ENCODE measurements at places on chromosomes 6 and 20. TPM values are rescaled to one million over a fixed set of nuclear protein-coding genes. Genes with fewer than 3 reads are reported as not detected.

DNA sequence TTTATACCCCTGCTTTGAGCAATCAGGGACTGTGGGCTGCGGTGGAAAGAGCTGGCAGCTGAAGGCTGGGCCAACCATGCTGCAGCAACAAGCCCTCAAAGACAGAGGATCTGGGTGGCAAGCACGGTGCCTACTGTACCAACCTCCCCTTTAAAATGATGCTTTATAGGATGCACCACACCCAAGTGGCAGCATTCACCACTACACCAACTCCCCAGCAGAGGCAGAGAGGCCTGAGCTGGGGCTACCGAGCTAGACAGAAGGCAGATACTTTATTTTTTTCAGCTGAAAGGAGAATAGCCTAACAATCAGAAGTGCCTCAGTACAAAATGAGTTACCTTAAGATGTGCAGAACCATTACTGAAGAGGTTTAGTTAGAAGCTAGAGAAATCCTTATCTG, 31.4 kb downstream of the KIF16B start:
- H3K27ac ChIP-seq: no peak overlapping the region
- H3K4me1 ChIP-seq: no peaks in the 10 kb centered on the region
- no peaks in the 10 kb centered on the region for H3K36me3 ChIP-seq
- H3K27me3 ChIP-seq: no peaks in the 10 kb centered on the region
- no peak overlapping the region for H3K4me3 ChIP-seq

DNA sequence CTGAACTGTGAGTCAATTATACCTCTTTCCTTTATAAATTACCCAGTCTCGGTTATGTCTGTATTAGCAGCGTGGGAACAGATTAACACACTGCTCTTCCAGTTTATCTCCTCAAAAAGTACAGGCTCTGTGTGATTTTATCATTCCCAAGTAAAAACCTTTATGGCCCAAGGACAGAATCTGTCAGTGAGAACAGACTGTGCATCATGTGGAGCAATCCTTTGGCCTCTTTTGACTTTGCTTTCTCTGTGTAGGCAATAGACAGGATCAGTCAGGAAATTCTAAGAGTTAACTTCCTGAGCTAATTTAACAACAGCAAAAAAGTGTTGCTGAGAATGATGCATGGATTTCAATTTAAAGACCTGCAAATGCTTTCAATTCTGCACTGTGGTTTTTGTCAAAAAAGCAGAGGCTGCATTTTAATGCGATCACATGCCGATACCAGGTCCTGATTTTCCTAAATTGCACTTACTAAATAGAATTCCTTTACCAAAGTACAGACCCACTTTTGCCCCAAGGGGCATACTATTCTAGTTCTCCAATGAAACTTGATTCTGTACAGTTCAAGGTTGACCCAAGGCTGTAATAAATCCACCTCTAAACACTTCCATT, 246.7 kb upstream of the MARCKS start:
- no peaks in the 10 kb centered on the region for H3K4me1 ChIP-seq
- H3K36me3 ChIP-seq: no peaks in the 10 kb centered on the region
- no peak overlapping the region for H3K4me3 ChIP-seq
- no peak overlapping the region for H3K27ac ChIP-seq
- no peak for DNase-seq

Gene TMEM244
- total RNA-seq: not detected

- DNase-seq: no peak
- H3K27ac ChIP-seq: no peak overlapping the region
- no peaks in the 10 kb centered on the region for H3K27me3 ChIP-seq
- no peaks in the 10 kb centered on the region for H3K4me1 ChIP-seq
Observed at GRCh38 chr6:14174996-14175395, 57.4 kb downstream of the CD83 start.

Gene GLP1R
- not detected for total RNA-seq

- H3K27ac ChIP-seq: no peak overlapping the region
- H3K36me3 ChIP-seq: no peaks in the 10 kb centered on the region
- no peaks in the 10 kb centered on the region for H3K4me1 ChIP-seq
- no peak for DNase-seq
- H3K4me3 ChIP-seq: no peak overlapping the region
Observed at GRCh38 chr6:39215640-39216158, 13.6 kb downstream of the KCNK5 start.

DNA sequence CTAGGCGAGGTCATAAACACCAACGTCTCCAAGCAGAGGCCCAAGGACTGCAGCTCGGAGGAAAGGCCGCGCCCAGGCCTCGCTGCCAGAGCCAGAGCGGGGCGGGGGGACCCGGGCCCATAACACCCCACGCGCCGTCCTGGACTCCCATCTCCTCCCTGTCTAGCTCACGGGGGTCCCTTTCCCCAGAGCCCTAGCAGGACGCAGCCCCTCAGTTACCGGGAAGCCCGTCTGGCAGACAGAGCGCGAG, 44.9 kb downstream of the MDFI start:
- peaks cover 28% of the 10 kb centered on the region for H3K36me3 ChIP-seq
- no peak for DNase-seq
- H3K4me1 ChIP-seq: peaks cover 20% of the 10 kb centered on the region
- H3K27ac ChIP-seq: no peak overlapping the region

Gene DCDC2
- total RNA-seq: not detected

- no peaks in the 10 kb centered on the region for H3K27me3 ChIP-seq
- H3K36me3 ChIP-seq: peaks cover 29% of the 10 kb centered on the region
- H3K4me1 ChIP-seq: peaks cover 24% of the 10 kb centered on the region
- no peak overlapping the region for H3K27ac ChIP-seq
- H3K4me3 ChIP-seq: no peak overlapping the region
Observed at GRCh38 chr6:26543953-26544352, 5.8 kb downstream of the HMGN4 start.

DNA sequence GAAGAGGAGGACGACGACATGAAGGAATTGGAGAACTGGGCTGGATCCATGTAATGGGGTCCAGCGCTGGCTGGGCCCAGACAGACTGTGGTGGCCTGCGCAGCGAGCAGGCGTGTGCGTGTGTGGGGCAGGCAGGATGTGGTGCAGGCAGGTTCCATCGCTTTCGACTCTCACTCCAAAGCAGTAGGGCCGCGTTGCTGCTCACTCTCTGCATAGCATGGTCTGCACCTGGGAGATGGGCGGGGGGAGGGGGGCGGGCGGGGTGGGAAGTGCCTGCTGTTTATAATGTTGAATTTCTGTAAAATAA, 42.3 kb downstream of the CHMP4B start:
- peaks cover 41% of the 10 kb centered on the region for H3K4me1 ChIP-seq
- DNase-seq: peak; percentile 27
- peak overlapping the region; percentile 66 for H3K27ac ChIP-seq
- peaks cover 63% of the 10 kb centered on the region for H3K36me3 ChIP-seq

Gene MLN
- not detected for total RNA-seq

GRCh38 chr6:40822619-40823018, 216.4 kb downstream of the UNC5CL start:
- peaks cover 3% of the 10 kb centered on the region for H3K27me3 ChIP-seq
- no peaks in the 10 kb centered on the region for H3K4me1 ChIP-seq
- no peaks in the 10 kb centered on the region for H3K36me3 ChIP-seq
- H3K4me3 ChIP-seq: no peak overlapping the region
- DNase-seq: no peak
- no peak overlapping the region for H3K27ac ChIP-seq

GRCh38 chr20:14878676-14879019, 541.2 kb upstream of the FLRT3 start:
- H3K27ac ChIP-seq: no peak overlapping the region
- no peak for DNase-seq
- no peaks in the 10 kb centered on the region for H3K4me1 ChIP-seq
- no peak overlapping the region for H3K4me3 ChIP-seq
- no peaks in the 10 kb centered on the region for H3K36me3 ChIP-seq

- no peak overlapping the region for H3K4me3 ChIP-seq
- no peaks in the 10 kb centered on the region for H3K36me3 ChIP-seq
- no peak overlapping the region for H3K27ac ChIP-seq
- no peaks in the 10 kb centered on the region for H3K4me1 ChIP-seq
- H3K27me3 ChIP-seq: no peaks in the 10 kb centered on the region
- DNase-seq: no peak
Observed at GRCh38 chr6:25504661-25505060, 147.4 kb upstream of the SCGN start.

Gene ADGRF4
- total RNA-seq: not detected

- no peaks in the 10 kb centered on the region for H3K27me3 ChIP-seq
- H3K4me1 ChIP-seq: no peaks in the 10 kb centered on the region
- no peak overlapping the region for H3K27ac ChIP-seq
- DNase-seq: no peak
- no peaks in the 10 kb centered on the region for H3K36me3 ChIP-seq
Observed at GRCh38 chr6:119604124-119604523, 254.6 kb upstream of the MAN1A1 start.

Gene TAAR9
- not detected for total RNA-seq

DNA sequence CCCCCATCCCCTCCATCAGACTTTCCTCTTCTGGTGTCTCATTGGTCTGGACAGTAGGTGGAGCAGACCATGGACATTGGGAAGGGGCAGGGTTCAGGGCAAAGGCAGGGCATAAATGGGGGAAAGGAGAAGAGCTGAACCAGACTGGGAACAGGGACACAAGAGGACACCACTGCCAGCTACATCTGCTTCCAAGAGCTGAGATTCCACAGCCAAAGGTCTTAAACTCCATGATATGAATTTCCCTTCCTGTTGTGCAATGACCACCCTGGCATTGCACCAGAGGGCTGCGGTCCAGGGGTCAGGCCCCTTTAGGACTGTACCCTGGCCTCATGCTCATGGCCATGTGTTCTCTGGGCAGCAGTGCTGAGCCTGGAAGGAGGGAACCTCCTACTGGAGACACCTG, 137.9 kb downstream of the MAFB start:
- no peaks in the 10 kb centered on the region for H3K36me3 ChIP-seq
- H3K4me1 ChIP-seq: no peaks in the 10 kb centered on the region
- no peak overlapping the region for H3K27ac ChIP-seq
- DNase-seq: no peak

DNA sequence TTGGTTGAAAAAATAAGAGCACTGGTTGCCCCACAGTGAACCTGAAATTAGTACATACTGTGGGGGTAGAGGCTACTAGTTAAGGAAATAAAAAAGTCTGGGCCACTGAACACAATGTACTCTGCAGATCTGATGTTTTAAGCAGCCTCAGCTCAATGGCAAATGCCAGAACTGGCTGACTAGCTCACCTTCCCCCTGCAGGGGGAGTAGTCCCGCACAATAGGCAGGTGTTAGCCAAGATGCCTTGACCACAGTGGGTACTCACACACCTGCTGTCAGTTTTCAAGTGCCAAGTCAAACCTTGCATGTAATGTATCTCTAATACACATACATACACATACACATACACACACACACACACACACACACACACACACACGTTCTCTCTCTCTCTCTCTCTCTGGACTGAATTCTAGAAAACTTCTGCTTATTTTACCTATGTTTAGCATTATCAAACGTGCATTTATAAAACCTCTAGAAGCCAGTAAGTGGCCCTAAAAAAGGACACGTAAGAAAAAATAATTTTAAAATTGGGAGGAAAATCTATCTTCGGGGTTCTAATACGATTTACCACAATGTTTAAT, 36.1 kb downstream of the GMDS start:
- no peak overlapping the region for H3K4me3 ChIP-seq
- no peaks in the 10 kb centered on the region for H3K36me3 ChIP-seq
- no peak overlapping the region for H3K27ac ChIP-seq
- H3K27me3 ChIP-seq: no peaks in the 10 kb centered on the region

- no peak overlapping the region for H3K27ac ChIP-seq
- no peaks in the 10 kb centered on the region for H3K36me3 ChIP-seq
- peaks cover 31% of the 10 kb centered on the region for H3K4me1 ChIP-seq
- no peak overlapping the region for H3K4me3 ChIP-seq
- H3K27me3 ChIP-seq: no peaks in the 10 kb centered on the region
- no peak for DNase-seq
Observed at GRCh38 chr6:106080763-106081095, 5.4 kb upstream of the PRDM1 start.

GRCh38 chr20:35901678-35902544, 52.4 kb downstream of the SCAND1 start:
- no peak for DNase-seq
- no peak overlapping the region for H3K4me3 ChIP-seq
- no peak overlapping the region for H3K27ac ChIP-seq
- H3K36me3 ChIP-seq: peaks cover 53% of the 10 kb centered on the region

DNA sequence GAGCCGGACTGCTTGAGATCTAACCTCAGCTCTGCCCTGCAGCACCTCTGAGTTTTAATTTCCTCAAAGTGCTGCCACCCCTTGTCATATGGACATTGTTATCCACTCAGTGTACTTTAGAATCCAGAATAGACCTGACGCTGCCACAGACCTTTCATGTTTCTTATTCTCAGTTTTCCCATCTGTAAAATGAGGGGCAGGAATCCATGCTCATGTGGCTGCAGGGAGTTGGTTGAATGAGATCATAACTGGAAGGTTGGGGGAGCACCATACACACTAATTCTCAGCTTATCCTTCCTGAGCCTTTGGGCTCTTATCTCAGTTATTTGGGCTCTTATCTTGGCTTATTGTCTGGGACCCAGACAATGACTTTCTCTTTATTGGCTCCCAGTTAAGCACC, 2.3 kb downstream of the PABPC1L start:
- no peaks in the 10 kb centered on the region for H3K27me3 ChIP-seq
- peaks cover 22% of the 10 kb centered on the region for H3K4me1 ChIP-seq
- H3K36me3 ChIP-seq: peaks cover 12% of the 10 kb centered on the region
- no peak for DNase-seq
- no peak overlapping the region for H3K4me3 ChIP-seq
- no peak overlapping the region for H3K27ac ChIP-seq

Gene EPPIN
- total RNA-seq: not detected

DNA sequence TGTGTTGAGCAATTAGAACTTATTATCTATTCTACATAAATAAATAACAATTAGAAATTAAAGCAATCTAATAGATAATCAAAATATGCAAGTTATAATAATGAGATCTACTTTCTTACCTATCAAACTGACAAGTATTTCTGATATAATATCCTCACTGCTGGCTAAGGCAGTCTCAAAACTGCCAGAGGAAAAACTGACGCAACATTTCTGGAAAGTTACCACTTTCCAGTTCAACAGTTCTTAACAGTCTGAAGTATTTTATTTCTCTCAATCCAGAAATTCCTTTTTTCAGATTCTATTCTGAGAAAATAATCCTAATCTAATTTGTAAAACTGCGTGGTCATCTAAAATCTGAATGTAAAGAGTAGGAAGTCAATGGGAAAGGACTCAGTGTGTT, 121.0 kb downstream of the TRDN start:
- no peaks in the 10 kb centered on the region for H3K27me3 ChIP-seq
- no peaks in the 10 kb centered on the region for H3K4me1 ChIP-seq
- H3K4me3 ChIP-seq: no peak overlapping the region
- no peaks in the 10 kb centered on the region for H3K36me3 ChIP-seq
- no peak for DNase-seq
- no peak overlapping the region for H3K27ac ChIP-seq

GRCh38 chr6:150627585-150628025, 27.9 kb downstream of the PLEKHG1 start:
- no peaks in the 10 kb centered on the region for H3K36me3 ChIP-seq
- no peaks in the 10 kb centered on the region for H3K27me3 ChIP-seq
- no peak overlapping the region for H3K27ac ChIP-seq
- peaks cover 24% of the 10 kb centered on the region for H3K4me1 ChIP-seq
- H3K4me3 ChIP-seq: no peak overlapping the region
- DNase-seq: no peak

- no peak overlapping the region for H3K4me3 ChIP-seq
- no peak overlapping the region for H3K27ac ChIP-seq
- H3K36me3 ChIP-seq: peaks cover 9% of the 10 kb centered on the region
- H3K4me1 ChIP-seq: peaks cover 60% of the 10 kb centered on the region
Observed at GRCh38 chr6:25010902-25011625, 75.3 kb upstream of the RIPOR2 start.

Gene PDE10A
- total RNA-seq: not detected

Gene EFCAB8
- total RNA-seq: 0.81 TPM

GRCh38 chr6:20655317-20655716, 121.1 kb downstream of the CDKAL1 start:
- no peaks in the 10 kb centered on the region for H3K36me3 ChIP-seq
- H3K4me1 ChIP-seq: no peaks in the 10 kb centered on the region
- no peak overlapping the region for H3K27ac ChIP-seq
- DNase-seq: no peak
- H3K27me3 ChIP-seq: no peaks in the 10 kb centered on the region

Gene CABLES2
- total RNA-seq: 4.4 TPM

All from CD4-positive, alpha-beta T cell (primary cell).